ENCODE measurements at places on chromosomes 5 and 9.

- DNase-seq = no peak
Observed at GRCh38 chr5:135996611-135997010, 32.2 kb upstream of the TGFBI start.

DNA sequence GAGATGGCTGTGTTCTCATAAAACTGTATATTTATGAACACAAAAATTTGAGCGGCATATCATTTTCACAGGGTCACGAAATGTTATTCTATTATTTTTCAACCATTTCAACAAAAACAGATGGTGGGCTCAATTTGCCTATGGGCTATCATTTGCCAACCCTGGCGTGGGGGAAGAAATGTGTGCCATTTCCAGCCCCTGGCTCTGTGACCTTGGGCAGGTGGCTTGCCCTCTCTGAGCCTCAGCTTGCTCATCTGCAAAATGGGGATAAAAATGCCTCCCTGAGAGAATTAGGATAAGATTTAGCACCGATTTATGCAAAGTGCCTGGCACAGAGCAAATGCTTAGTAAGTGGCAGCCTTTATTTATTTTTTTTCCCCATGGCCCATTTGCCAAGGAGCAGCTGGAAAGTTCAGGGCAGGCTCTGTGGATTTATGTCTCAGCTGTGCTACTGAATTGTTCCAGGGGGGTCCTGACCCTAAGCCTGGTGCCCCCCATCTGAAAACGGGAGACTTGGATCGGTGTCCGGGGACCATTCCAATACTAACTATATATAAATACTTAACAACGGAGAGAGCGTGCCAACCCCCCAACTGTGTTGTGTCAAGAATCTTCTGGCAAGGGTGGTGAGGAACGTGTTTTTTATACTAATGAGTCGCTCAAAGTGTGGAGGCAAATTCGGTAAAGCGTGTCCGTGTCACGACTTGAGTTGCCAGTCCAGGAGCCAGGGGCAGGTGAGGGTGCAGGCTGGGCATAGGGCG lies 34.5 kb downstream of the HRH2 start:
- DNase-seq = no peak

DNA sequence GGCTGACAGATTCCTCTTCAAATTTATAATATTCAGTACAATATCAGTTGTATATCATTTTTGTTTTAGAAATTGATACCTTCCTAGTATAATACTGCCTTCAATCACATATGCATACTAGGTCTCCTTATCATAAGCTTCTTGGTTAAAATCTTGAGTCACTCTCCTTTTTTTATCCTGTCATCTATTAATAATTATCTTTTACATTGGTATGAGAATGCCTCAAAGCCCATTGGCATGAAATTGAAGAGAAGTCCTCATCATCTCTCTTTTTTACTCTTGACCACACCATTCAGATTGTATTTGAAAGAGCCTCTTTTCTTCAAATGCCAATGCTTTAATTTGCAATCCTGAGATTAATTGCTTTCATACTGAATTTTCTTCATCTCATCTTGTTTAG lies 810.3 kb downstream of the BRINP1 start:
- no peak for DNase-seq

DNA sequence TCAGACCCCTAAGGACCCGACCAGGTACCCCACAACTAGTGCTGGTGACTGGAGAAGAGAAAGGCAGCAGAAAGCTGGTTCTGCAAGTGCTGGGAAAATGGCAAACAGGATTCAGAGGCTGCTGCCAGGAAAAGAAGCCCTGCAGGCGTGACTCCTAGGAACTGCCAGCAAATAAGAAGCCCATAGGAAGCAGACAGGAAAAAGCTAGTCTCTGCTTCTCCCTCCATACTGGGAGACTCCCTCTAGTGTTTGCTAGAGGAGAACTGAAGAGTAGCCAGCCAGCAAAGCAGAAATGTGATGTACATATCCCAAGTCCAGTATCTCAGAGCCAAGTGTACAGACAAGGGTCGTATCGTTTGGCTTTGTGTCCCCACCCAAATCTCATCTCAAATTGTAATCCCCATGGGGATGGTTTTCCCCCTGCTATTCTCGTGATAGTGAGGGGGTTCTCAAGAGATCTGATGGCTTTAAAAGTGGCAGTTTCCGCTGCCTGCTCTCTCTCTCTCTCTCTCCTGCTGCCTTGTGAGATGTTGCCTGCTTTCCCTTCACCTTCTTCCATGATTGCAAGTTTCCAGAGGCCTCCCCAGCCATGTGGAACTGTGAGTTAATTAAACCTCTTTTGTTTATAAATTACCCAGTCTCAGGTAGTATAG lies 38.1 kb upstream of the TUSC1 start:
- DNase-seq = no peak

- DNase-seq = no peak
Observed at GRCh38 chr5:58074222-58074621, 385.7 kb downstream of the PLK2 start.

Measured in natural killer cell treated with Interleukin-12 subunit alpha and Interleukin-12 subunit beta and Interleukin-15 and Interleukin-18, amount 100 ng/mL, for 72 hours (primary cell).